Left lung (tissue), 14 donors: ENCODE measurements at places on chromosomes 1 and 21. TPM values are rescaled to one million over a fixed set of nuclear protein-coding genes. Genes with fewer than 3 reads are reported as not detected.

Gene HFM1
- total RNA-seq, result 0.58 TPM

Gene KIRREL1
- 56.7 TPM for total RNA-seq

Gene HSF2BP
- total RNA-seq, result 0.29 TPM

Gene HPCAL4
- total RNA-seq, result 0.31 TPM

Gene ATAD3B
- 30.7 TPM for total RNA-seq

Gene RBM11
- total RNA-seq, result 2.0 TPM

Gene IVL
- 0.12 TPM for total RNA-seq

Gene SLFNL1
- 0.79 TPM for total RNA-seq

Gene ARHGAP30
- total RNA-seq, result 18.8 TPM

Gene SLAMF6
- 1.4 TPM for total RNA-seq

Gene FLVCR1
- total RNA-seq, result 6.1 TPM

Gene MMEL1
- 3.4 TPM for total RNA-seq

Gene SPRR2E
- total RNA-seq, result not detected

Gene SMCP
- not detected for total RNA-seq

Gene NR0B2
- 1.2 TPM for total RNA-seq

Gene OR2T29
- not detected for total RNA-seq

Gene LRRC39
- total RNA-seq, result 1.2 TPM

DNA sequence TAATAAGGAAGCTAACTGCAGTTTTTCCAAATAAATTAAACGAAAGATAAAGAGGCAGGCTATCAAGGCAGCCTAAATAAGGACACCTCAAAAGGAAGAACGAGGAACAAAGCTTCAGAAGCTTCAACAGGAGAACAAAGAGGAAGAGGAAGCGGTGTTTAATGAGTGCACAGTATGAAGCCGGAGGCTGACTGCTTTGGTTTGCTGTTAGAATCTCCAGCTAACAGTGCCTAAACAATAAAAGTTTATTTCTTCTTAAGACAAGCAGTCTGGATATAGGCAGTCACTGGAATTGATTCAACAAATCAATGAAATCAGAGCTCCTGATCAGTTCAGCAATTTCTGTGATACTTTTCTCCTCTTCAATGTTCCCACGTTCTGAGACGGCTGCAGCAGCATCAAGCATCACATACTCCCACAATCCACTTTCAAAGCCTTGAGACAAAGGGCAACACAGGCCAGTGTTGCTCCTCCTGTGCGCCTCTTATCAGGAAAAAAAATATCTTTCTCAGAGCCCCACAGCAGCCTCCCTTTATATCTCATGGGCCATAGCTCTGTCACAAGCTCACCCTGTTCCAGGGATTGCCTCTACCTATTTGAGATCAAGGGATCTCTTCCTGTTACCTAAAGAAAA lies 365.6 kb upstream of the ST6GALNAC5 start:
- DNase-seq, result no peak

DNA sequence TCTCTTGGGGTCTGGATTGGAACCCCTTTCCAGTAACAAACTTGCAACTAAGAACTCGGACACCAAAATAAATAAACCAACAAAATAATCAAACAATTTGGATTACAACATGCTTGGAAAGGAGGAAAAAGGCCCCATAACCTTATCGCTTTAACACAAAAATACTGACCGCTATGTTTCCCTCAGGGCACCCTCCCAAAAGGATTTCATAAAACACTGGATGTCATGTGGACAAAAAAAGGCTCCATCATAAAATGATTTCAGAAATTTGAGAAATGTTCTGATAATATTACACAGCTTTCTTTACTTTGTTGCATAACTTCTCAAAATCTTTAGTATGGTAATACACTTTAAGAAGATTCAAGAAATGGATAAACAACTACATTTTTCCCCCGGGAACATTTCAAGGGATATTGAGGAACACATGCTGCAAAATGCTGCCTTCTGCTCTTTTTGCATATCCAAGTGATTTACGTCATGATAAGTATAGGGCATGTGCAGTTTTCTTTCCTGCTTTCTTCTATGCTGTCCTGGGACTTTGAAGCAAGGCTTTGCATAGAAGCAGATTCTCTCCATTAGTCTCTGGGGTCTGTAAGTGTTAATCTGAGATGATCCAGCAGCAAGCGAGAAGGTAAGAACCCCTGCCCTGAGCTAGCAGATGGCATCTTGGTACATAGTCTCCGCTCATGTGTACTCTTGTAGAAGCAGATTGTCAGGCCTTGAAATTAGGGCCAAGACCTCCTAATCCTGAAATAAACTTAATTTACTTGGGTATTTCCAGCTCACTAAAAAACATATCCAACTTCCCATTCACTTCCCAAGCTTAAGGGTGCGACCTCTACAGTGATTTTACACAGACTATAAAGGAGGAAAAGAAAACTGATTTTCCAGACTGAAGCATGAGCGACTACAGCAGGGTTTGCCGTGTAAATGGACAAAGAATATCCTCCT lies 85.5 kb upstream of the KIAA0040 start:
- no peak for DNase-seq

- DNase-seq, result peak; percentile 94
Measured at GRCh38 chr21:33069994-33070743, at the start of gene OLIG1. TSS of gene OLIG1 (plus strand) at chr21:33070141. CDS start at chr21:33070247, 106 bp downstream.

GRCh38 chr1:185961664-185962063 lies 227.5 kb downstream of the HMCN1 start:
- no peak for DNase-seq

GRCh38 chr1:200337831-200338230 lies 72.0 kb downstream of the ZNF281 start:
- no peak for DNase-seq

- no peak for DNase-seq
Measured at GRCh38 chr1:71649608-71650007, 568.8 kb upstream of the ZRANB2 start.

DNA sequence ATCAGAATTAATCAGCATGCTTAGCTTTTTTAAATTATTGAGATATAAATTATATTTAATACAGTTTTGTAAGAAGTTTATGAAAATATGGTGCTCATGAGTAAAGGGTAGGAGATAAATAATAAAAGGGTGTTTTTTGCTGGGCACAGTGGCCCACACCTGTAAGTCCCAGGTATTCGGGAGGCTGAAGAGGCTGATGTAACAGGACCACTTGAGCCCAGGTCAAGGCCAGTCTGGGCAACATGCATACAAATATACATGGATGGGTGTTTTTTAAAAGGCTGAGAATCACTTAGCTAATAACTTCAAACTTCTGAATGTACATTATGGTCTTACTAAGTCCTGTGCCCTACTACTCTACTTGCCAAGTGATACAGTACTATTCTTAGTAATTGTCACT lies 73.2 kb downstream of the TRIM33 start:
- no peak for DNase-seq

DNA sequence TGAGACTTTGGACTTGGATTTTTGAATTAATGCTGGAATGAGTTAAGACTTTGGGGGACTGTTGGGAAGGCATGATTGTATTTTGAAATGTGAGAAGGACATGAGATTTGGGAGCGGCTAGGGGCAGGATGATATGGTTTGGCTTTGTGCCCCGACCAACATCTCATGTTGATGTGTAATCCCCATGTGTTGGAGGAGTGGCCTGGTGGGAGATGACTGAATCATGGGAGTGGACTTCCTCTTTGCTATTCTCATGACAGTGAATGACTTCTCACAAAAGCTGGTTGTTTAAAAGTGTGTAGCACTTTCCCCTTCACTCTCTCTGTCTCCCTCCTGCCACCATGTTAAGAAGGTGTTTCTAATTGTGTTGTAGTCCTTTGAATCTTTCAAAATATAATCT lies 9.3 kb upstream of the PHGDH start:
- no peak for DNase-seq

- no peak for DNase-seq
Measured at GRCh38 chr1:50346621-50347020, 76.6 kb downstream of the DMRTA2 start.

GRCh38 chr1:13664451-13664850 lies 35.5 kb upstream of the PRDM2 start:
- no peak for DNase-seq

- DNase-seq, result peak; percentile 73
Measured at GRCh38 chr1:164725401-164725800, 166.4 kb downstream of the PBX1 start.

DNA sequence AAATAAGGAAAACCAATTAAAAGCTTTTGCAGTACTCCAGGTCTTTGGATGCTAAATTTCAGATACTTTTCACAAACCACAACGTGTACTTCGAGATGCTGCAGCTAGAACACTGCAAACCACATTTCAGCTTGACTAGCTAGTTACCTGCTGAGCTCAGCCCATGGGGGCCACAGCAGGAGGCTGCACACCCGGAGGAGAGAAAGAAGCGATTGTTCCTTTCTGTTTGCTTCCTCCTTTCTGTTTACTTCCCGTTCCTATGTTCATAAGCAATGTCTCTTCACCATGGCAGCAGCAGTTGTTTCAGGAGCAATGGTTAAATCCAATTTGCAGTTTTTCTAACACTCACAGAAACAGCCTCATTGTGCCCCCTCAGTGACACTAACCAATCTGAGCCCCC lies 225.6 kb upstream of the FGGY start:
- DNase-seq, result no peak

DNA sequence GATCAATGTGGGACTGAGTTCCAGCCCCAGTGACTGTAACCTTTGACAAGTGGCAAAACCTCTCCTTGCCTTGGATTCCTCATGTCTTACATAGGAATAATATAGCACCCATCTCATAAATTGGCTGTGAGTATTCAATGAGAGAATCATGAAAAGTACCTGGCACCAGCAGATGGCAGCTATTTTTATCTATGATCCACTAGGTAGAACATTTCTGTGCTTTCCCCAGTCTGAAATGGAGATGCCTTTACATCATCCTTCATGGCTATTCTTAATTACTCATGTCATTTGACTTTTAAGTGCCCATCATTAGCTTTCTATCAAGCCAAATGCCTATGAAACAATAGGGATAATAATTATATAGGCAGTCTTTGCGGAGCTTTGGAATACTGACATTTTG lies 130.1 kb downstream of the TGFB2 start:
- DNase-seq, result no peak

DNA sequence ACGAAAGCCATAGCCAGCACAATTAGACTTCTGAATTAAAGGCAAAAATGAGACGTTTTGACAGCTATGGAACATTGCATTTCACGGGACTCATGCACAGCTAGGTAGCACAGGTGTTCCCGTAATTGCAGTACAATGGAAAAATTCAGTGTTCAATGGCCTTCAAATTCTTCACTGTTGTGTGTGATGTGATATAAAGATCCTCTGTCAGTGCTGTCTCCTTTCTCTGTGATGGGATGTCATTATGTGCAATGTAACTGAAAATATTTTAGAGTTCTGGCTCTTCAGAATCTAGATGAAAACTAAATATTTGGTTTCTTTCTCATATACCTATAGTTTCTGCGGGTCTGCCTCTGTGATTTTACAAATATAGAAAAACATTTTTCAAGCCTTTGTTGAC lies 1599.7 kb downstream of the MRPL39 start:
- no peak for DNase-seq

DNA sequence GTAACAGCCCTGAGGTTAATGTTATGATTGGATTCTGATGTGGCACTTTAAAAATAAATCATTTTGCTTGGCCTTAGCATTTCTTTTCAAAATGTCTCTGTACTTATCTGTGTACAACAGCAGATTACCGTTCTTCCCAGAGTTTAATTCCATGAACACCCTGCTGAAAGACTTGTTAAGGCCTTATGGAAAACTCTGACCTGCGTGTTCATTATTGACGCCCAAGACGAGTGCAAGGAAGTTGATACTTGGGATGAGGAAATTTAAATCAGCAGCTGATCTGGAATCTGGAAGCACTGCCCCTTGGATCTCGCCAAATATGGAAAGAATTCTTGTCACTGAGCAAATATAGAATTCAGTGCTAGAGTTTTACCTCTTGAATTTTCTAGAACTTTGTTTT lies 6.7 kb downstream of the ERG start:
- DNase-seq, result no peak

DNA sequence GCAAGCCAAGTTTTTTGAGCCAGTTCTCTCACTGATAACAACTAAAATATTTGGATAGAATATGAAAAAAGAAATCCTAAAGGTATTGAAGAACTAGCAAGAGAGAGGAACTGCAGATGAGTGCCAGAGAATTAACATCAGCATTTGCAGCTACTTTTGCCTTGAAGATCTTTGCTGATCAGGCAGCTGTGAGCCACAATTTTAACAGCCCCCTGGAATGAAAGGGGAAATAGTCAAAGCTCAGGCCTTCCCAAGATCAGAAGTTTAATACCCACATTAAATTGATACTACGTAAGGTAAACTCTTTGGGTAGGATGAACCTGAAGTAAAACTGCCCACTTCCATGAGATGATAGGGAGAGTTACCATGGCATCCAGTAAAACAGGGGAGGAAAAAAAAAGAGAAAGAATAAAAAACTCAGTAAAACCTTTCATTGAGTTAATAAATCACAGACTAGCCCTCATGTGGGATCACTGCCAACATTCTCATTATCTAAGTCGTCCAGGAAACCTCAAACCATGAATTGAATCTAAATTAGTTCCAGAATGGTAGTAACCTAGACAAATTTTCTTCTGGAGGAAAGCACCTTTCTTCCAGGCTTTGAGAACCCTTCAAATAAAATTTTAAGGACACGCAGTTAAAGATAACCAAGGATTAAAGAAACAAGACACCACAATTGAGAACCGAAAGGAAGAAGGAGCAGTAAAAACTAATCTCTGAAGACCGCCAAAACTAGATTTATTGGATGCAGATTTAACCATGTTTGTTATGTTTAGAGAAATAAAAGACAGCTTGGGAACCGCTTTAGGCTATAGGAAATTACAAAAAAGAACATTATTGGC lies 28.3 kb downstream of the SCP2 start:
- no peak for DNase-seq

GRCh38 chr1:44275296-44275962 lies 62.2 kb downstream of the DMAP1 start:
- DNase-seq, result no peak

DNA sequence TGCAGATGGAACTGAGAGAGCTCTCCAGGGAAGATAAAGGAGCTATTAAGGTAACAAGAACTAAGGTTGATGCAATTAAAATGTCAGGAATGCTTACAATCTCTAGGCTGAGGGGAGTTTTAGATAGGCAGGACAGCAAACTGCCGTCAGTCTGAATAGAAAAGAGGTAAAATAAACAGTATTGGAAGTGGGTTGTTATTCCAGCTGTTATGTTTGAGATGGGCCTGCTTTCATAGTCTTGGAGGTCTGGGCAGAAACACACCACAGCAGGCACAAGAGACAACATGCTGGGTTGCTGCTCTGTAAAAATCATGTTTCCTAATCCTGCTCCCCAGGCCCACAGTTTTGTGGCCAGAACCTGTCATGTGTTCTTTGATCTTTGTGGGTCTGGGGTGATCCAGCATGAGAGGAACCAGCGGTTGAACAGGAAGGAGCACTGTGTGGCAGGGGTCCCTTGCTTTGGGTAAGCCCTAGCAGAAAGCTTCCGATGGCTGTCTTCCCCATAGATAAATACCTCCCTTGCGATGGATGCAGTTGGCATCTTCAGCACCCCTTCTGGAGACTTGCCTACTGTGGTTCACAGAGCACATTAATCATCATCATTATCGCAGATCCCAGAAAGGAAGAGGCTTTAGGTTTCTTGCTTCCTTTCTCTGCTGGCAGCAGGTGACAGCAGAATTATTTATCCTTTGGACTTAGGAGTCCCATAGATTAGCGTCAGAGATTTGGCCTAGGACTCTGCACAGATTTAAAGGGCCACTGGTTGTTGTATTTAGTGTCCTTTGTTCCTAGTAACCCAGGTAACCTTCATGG lies 97.1 kb downstream of the AK5 start:
- DNase-seq, result no peak
